G401 (cell line): ENCODE measurements at places on chromosomes 16 and 17.
A peak's percentile ranks its signal among the peaks of the same experiment; 100 is the strongest.

- DNase-seq = no peak
Measured at GRCh38 chr16:13098536-13098935, 197.1 kb downstream of the SHISA9 start.

- no peak for DNase-seq
Measured at GRCh38 chr17:949623-950303, 29.8 kb downstream of the NXN start.

DNA sequence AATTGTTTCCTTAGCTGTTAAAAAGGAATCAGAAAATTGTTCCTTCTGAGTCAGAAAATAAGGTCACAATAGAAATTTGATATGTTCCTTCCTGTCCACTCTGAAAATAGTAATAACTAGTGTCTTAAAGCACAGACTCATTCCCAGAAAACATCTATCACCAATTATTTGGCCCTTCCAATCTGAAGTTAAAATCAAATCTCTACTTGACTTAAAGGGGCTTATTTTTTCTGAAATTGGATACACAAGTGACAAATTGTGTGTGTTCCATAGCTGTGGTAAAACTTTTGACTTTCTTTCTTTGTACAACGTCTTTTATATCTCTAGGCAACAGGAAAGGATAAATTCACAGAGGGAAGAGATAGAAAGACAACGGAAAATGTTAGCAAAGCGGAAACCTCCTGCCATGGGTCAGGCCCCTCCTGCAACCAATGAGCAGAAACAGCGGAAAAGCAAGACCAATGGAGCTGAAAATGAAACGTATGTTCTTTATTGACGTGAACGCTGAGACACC is 54.5 kb upstream of the MRC2 start:
- DNase-seq = no peak

- no peak for DNase-seq
Measured at GRCh38 chr16:14499110-14499509, 130.9 kb downstream of the PARN start.

GRCh38 chr16:50521246-50521900 is 26.8 kb upstream of the NKD1 start:
- DNase-seq = no peak

DNA sequence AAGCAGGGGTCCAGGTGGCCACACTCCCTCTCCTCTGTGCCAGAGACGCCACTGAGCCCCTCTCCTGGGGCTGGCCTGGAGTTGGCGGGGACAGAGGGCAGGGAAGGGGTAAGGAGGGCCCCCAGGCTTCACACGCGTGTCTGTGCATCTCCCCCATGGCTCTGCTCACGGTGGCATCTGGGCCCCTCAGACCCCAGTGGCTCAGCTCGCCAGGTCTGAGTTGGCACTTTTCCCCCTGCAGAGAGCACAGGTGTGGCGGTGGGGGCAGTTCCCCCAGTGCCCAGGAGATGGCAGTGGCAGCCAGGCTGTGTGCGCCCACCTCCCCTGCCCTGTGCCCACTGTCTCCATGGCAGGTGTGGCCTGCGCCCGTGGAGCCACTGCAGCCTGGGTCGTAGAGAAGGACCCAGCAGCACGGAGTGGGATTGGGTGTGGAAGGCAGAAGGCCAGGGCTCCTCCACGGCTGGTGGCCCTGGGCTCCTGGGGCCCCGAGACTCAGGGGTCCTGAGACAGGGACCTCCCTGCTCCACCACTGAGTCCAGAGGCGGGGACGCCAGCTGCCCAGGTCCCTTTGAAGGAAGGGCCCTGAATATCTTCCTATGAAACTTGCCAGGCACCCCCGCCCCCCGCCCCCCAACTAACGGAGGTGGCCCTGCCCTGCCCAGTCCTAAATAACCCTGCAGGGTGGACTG is 4.3 kb upstream of the APRT start:
- peak; percentile 50 for DNase-seq

DNA sequence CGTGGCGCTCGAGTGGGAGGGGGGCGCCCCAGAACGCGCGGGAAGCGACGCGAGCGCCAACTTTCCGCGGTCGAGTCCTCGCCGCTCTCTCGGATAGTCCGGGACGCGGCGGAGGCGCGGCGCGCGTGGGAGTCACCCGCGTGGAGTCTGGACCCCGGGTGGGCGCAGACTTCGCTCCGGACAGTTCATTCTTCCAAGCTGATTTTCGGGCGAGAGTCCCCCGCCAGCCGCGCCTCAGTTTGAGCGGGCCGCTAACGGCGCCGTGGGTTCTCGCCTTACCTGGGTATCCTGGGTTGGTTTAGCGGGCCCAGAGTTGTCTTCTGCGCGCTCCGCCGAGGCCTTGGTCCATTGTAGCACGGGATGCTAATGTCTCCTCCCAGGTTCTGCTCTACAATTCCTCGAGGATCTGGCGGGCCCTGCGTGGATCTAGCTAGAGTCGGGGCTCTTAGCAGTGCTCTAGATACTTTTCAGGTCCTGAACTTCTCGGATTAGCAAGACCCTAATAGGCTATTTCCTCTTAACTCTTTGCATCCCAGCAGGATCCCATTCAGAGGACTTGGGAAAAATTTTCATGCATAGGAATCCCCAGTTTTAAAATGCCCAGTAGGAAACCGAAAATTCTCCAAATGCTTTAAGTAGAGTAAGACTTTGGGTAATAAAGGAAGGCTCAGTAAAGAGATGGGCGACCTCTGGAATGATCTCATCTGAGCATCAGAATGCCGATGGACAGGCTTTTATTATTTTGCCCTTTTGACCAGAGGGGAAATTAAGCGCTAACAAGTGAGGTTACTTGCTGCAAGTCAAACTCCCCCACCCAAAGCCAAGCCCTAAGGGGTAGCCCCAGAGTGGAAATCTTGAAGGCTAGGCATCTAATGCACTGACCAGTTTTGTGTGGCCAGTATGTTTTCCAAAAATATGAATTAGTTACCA is 537 bp upstream of the GJC1 start:
- peak; percentile 68 for DNase-seq

- no peak for DNase-seq
Measured at GRCh38 chr17:20154286-20155000, 145.3 kb downstream of the SPECC1 start.

GRCh38 chr16:28192806-28193529 is 18.8 kb downstream of the XPO6 start:
- DNase-seq = no peak

GRCh38 chr16:3099732-3100499 is 822 bp upstream of the ZSCAN10 start:
- peak; percentile 65 for DNase-seq

- peak; percentile 33 for DNase-seq
Measured at GRCh38 chr16:4500272-4500671, 24.1 kb downstream of the HMOX2 start.

DNA sequence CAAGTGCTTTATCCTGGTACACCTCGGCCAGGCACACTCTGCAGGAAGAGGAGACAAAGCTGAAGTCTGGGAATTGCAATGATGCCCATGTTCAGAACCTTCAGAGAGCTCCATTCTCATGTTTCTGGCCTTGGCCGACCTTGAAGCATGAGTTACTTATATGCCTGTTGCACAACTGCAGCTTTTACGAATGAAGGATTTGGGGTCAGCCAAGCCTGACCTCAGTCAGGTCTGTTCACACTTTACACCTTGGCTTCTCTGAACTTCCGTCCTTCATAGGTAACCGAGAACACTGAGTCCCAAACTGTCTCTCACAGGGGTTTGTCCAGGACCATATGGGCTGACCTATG is 66.7 kb downstream of the GTF3C1 start:
- no peak for DNase-seq

DNA sequence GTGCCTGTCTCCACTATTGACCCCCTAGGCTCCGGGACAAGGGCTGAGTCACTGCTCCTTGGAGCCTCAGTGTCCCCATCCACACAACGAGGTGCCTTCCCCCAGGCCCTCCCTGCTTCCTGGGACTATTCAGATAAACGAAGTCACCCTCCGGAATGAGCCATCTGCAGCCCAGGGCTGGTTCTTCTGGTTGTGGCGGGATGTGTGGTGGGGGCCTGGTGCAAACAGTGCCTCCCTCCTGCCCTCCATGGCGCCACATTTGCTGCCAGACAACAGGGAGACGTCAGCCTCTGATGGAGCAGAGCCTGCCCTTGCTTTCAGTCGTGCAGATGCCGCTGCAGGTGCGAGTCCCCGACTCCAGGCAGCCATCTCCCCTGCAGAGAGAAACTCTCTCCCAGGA is 5.1 kb upstream of the KRT16 start:
- DNase-seq = no peak

GRCh38 chr17:76153202-76153601 is 12.2 kb upstream of the FOXJ1 start:
- DNase-seq = no peak

DNA sequence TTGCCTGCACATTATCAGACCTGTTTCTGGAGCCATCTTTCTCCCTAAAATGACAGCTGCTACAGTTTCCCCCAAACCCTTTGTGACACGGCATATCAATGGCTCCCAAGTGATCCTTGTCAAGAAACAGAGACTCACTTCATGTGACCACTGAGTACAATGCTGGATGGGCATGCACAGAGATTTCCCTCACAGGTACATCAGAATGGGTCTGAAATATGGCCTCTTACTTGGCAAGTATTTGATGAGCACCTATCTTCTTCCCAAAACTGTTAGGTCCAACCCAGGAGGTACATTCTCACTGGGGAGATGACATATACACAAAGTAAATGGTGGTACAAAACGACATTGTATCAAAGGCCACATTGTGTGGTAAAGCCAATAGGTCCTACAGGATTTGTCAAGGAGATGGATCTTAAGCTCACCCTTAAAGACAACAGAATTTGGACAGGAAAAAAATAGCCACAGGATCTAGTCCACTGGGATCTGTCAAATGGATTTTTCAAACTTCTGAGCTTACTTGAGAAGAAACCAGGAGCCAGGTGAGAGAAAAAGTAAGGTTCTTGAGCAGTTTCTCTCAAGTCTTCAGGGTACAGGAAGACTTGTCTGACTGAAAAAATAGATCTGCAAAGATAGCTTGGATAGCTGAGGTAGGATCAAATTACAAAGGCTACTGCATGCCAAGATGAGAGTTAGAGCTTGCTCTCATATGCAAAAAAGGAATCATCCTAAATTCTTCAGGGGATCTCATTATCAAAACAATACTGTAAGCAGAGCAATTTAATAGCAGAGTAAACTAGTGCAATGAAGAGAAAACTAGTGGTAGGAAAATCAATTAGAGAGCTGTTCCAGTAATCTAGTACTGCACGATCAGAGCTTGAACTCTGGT is 28.8 kb downstream of the RNF43 start:
- DNase-seq = no peak

DNA sequence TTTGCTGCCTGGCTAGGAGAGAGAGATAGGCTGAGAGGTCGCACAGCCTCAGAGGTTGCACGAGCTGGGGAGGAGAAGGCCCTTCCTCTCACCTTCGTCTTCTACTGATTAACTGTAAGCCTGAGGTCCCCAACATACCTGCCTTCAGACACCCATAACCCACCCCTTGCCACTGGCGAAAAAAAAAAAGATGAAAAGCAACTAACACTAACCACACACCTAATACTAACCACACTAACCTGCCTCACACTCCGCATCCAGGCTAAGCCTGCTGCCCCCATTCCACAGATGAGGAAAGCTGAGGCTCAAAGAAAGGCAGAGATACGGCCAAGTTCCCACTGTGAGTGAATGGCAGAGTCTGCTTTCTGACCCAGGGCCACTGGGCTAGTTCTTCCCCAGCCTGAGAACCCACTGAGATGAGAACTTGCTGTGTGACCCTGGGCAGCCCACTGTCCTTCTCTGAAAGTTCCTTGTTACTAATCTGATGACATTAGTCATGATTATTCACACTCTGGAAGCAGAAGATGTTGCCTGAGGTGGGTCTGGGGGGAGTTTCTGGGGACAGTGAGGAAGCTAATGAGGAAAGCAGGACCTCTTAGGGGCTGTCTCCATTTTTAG is 4.6 kb downstream of the IL21R start:
- no peak for DNase-seq

DNA sequence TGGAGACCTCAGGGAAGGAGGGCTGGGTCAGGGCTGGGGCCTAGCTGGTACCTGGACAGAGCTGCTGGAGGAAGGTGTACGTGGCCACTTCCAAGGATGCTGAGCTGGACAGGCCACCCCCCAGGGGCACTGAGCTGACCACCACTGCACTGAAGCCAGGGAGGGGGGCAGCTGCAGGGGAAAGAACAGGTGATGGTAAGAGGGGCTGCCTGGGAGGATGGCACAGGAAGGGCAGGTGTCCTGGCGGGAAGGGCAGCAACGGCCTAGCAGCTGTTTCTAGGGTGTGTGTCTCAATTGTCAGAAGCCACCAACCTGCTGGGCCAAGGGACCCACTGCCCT is 1.8 kb downstream of the GALK1 start:
- DNase-seq = no peak

- DNase-seq = peak; percentile 10
Measured at GRCh38 chr16:57143149-57143921, 42.5 kb downstream of the PSME3IP1 start.

GRCh38 chr17:73759734-73760438 is 115.6 kb upstream of the SDK2 start:
- no peak for DNase-seq

DNA sequence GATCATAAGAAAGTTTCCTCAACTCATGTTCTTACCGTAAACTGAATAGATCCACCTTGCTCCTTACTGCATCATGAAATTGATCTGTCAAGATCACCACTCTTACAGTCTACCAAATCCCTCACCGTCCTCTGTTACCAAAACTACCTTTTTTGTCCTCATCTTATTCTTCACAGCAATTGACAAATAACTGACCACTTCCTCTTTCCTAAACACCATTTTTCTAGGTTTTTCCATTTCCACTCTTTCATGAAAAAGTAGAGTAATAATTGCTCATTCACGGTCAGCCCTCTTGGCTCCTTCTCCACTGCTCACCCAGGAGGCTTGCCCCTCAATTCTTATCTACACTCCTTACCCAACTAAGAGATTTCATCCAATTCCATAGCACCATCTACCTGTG is 44.9 kb downstream of the ABCA5 start:
- no peak for DNase-seq

DNA sequence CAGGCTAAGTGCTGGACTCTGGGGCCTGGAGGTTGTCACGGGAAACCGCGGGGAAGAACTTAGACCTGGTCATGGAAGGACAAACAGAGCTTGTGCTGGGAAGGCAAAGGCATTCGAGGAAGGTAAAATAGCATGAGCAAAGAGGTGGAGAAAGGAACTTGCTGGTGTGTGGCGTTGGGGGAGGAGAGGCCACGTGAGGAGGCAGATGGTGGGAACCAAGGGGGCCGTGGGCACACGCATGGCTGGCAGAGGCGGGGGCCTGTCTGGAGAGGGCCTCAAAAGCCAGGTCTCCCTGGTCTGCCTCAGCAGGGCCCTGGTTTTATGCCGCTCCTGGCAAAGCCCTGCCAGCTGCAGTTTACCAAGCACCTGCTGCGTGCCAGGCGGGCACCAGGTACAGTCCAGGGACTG is 15.3 kb downstream of the CORO7 start:
- DNase-seq = peak; percentile 58

GRCh38 chr16:14418795-14419225 is 211.2 kb downstream of the PARN start:
- no peak for DNase-seq

DNA sequence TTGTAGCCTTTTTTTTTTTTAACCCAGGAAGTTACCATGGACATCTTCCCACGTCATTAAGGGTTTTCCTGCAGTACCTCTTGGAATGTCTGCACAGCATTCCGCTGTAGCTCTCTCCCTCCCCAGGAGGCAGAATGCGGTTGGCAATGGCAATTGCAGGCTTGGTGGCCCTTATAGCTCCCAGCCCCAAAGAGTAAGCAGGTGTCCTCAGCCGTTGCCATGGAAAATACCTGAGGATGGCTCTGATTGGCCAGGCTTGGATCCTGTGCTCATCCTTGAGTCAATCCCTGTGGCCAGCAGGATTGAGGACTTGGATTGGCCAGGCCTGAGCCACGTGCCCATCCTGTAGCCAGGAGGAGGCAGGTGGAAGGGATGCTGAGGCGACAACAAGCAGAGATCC is 15.5 kb upstream of the TIMP2 start:
- DNase-seq = peak; percentile 74
